ENCODE measurements at places on chromosomes 2 and 18.
A peak's percentile ranks its signal among the peaks of the same experiment; 100 is the strongest.

- DNase-seq = no peak
These were observed 85.3 kb downstream of the FEZ2 start for GRCh38 chr2:36512705-36513104.

DNA sequence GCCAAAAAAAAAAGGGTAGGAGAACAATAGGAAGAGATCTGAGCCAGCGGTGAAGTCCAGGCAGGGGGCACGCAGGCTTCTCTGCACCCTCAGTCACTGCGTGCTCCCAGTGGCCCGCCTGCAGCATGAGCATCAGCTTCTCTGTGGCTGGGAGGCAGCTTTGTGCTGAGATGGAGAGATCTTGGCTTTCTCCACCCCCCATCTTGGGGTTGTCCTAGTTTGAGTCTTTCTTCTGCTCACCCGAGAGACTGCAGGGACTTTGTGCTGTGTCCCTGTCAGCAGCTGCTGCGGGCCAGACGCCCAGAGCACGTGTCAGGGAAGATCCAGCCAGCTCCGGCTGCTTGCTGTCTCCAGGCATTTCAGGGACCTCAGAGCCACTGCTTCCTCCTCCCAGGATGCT is 20.3 kb downstream of the TRAPPC12 start:
- DNase-seq = no peak

DNA sequence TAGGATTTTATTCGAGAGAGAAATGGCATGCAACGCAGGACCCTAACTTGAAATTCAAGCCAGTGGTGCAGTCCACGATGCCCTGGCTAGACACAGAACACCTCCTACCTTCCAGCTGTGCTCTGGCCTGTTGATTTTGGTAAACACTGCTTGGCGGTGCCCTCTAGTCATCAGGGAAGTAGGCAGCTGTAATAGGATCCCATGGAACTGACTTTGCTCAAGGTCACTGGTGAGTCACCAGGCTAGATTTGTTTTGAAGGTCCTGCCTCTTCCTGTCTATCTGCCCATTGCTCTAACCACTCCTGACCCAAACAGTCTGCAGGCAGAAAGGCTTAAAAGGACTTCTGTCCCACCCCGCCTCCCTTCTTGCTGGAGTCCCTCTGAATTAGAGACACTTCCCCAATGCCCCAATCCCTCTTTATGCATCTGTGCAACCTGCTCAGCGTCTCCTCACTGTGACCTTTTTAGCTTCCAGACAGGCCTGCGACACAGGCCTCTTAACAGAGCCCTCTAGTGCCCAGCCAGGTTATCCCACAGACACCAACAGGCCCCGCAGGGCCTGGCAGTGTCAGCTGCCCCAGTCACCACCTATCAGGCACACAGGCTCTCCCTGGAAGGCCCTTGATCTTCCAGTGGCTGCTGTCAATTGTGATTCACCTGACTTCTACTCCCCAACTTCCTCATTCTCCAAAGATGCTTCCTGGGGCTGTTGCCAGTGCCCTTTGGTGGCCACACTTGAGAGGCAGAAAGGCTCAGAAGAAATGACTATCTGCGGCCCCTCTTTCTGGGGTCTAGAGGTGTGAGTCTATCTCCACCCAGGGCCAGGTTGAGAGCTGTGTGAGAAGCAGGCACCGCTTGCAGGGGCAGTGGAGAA is 5.2 kb downstream of the TMEM127 start:
- DNase-seq = peak; percentile 24

DNA sequence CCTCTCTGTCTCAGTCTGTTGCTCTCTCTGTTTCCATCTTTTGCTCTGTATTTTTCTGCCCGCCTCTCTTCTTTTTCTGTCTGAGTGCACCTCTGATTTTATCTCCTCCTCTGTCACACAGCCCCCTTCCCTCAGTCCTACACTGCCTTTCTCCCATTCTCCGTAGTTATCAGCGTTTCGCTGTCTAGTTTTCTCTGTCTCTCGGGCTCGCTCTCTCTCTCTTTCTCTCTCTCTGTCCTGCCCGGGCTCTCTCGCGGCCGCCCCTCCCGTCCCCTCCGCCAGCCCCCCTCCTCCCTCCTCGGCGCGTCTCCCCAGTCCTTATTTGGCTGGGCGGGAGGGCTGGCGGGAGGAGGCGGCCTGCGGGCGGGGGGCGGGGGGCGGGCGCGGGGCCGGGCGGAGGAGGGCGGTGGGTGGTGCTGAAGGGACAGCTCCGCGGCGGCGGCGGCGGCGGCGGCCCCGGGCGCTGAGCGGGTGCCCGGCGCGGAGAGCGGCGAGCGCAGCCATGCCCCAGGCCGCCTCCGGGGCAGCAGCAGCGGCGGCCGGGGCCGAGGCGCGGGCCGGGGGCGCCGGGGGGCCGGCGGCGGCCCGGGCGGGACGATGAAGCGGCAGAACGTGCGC is at the start of gene KCNK3:
KCNK3 (plus strand) TSS at position 444 of the 618 bp plus-strand sequence; CDS start at position 598, 154 bp downstream.
- DNase-seq = peak; percentile 66

GRCh38 chr18:30149585-30149984 is 893.0 kb downstream of the DSC3 start:
- no peak for DNase-seq

- no peak for DNase-seq
These were observed 128.3 kb downstream of the AFF3 start for GRCh38 chr2:100013892-100014677.

DNA sequence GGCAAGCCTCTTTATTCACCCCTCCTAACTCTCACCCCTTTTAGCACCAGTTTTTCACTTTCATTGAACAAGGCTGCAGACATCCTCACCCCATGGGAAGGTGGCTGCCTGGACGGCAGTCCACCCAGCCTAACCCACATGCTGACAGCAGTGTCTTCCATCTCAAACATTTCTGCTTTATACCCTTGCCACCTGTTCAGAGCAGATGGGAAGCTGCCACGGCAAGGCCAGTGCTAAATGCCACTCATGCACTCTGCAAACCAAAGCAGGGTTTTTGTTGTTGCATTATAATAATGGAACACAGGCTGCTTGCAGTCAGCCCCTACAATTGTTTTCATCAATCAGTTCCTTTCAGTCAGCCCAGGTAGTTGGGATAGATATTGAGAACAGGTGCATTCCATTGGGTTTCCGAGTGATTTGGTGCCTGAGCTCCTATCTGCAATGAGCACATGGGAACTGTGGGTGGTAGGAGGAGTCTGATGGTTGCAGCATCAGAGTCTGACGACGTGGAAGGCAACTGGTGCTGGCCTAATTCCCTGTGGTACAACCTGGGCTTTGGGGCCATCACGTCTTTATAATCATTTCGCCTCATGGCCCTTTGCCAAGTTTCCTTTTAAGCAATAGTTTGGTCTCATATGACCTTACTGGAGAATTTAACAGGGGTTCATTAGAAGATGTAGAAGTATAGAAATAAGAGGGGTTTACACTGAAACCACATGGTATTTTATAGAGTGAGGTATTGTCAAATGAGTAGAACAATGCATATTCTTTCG is 252.5 kb upstream of the SP5 start:
- no peak for DNase-seq

DNA sequence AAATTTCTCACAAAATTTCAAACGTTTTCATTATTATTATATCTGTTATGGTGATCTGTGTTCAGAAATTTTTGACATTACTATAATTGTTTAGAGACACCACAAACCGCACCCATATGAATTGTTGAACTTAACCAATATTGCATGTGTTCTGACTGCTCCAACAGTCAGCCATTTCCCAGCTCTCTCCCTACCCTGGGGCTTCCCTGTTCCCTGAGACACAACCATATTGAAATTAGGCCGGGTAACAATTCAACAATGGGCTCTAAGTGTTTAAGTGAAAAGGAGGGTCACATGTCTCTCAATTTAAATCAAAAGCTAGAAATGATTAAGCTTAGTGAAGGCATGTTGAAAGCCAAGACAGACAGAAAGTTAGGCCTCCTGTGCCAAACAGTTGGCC is 424.0 kb downstream of the DSC3 start:
- no peak for DNase-seq

- no peak for DNase-seq
These were observed 80.3 kb downstream of the SPRED2 start for GRCh38 chr2:65351948-65352595.
